ENCODE measurements at places on chromosomes 12 and 14.

DNA sequence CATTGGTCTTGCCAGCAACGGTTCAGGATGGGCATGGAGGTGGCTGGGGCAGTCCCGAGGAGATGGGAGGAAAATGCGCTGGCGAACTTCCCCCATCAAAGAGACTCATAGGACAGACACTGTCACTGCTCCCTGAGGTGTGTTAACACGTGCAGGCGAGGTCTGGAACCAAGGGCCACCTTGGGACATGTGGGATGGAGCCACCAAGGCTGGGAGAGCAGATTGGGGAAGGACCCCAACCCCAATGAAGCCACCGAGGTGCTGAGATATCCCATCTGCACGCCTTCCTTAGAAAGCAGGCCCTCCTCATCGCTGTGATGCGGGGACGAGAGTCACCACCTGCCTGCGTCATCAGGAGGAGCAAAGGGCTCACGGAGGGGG, 16.9 kb upstream of the BEGAIN start:
- no peak for DNase-seq

DNA sequence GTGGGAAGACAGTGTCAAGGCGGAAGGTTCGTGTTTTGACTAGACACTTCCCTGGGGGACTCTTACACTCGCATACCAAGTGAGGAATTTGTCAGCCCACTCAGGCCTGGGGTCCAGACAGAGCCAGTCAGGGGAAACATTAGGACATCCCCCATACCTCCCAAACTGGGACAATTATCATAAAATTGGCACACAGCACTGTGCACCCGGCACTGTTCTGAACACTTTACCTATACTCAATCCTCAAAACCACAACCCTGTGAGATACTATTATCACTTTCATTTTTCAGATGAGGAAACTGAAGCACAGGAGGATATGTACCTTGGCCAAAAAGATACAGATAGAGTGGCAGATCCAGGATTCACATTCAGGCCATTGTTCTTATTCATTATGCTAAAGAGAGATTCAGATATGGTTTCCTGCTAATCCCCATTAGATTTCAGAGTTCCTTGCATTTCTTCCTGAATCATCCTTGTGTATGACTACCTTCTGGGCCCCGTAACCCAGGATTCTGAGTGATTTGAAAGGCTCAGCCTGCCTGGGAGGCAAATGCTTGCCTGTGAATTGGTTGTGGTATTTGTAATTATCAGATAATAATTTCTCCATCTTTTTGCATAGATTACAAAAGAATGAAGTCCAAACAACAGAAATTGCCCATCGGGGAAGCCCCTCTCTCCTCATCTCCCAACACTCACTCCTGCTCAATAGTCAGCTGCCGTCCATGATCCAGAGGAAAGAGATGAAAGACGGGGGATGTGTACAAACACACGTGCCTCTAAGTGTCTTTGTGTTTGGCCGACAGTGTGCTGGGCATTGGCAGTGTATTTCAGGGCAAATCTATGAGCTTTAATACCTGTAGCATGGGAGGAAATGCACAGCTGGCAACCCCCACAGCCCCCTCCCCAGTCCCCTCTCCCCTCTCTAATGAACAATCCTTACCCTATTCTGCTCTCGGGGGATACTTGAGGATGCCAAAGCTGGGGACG, 4.6 kb downstream of the TAC3 start:
- DNase-seq: no peak

DNA sequence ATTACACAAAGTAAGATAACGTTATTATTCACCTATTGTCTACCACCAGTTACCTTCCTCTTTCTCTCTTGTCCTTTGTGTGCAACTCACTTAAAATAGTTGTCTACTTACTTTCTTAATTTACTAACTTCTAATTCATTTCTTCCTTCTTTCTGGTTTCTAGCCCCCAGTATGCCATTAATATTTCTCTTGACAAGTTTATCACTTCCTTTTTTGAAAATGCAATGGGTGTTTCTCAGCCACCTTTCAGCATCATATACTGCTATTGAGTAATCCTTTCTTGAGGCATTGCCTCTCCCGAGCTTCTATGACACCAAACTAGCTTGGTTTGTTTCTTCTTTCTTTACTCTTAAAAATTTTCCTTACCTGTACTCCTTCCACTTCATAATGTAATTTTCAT, 633.6 kb downstream of the TMTC2 start:
- no peak for DNase-seq

DNA sequence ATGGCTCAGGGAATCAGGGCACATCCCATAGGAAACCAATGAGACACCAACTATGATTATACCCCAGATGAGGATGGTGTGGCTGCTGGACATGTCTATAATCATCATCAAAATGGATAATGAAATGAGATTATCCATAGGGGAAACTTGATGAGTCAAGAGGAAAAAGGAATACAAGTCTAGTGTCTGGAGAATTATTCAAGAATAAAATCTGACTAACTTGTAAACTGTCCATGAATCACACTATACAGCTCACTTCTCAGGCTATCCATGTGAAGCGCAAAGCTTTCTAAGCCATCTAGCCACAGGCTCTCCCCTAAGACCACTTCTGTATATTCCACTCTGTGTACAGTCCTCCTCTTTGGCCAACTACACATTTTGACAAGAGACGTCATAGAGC, 52.5 kb downstream of the DUSP16 start:
- no peak for DNase-seq

- DNase-seq: no peak
These were observed 50.1 kb upstream of the KCNA1 start for GRCh38 chr12:4859478-4860210.

DNA sequence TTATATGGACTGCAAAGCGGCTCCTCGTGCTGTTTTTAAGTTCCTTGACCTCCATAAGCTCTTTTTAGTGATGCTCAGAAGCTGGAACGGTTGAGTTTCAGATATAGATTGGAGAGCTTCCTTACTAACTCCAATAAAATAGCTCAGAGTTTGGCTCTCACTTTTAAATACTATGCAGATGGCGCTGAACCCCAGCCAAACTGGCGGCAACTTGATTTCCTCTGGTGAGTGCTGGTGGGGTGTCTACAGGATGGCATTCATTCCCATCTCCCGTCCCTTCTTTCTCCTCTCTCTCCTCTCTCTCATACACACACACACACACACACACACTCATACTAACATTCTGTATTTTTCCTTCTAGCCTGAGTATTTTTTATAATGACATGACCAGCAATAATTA, 346.3 kb downstream of the ETNK1 start:
- no peak for DNase-seq

GRCh38 chr12:46983959-46984841, 95.2 kb upstream of the PCED1B start:
- peak; percentile 35 for DNase-seq

- no peak for DNase-seq
These were observed 46.1 kb upstream of the DLK1 start for GRCh38 chr14:100680439-100681051.

- DNase-seq: no peak
These were observed 8.6 kb upstream of the CACNA1C start for GRCh38 chr12:2044165-2044564.

DNA sequence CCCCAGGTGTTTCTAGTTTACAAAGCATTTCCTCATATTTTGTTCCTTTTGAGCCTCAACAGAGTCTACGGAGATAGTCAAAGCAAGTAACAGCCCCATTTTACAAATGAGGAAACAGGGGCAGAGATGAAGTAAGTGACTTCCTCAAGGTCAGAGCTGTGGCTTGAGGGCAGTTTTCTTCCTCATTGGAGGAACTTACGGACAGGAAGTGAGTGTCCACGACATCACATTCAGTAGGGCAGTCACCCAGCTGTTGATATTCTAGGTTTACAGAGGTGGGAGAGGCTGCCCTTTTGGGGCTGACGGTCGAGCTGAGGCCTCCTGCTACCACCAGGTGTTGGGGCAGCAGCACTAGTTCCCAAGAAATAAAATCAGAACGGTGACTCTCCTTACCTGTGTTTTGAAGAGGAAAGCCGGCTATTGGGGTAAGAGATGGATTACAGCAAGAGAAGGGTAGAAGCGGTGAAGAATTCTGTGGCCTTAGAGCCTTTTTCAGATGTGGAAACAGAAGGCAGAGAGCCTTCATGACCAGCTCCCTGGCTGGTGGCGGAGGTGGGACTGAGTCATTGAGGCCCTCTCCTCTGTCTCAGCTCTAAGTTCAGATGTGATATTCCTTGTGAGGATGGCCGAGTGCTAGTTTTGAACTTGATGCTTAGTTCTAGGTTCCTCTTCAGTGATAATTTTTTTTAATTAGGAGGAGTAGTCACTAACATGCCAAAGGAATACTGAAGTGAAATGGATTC, 41.7 kb downstream of the SUSD6 start:
- DNase-seq: no peak

DNA sequence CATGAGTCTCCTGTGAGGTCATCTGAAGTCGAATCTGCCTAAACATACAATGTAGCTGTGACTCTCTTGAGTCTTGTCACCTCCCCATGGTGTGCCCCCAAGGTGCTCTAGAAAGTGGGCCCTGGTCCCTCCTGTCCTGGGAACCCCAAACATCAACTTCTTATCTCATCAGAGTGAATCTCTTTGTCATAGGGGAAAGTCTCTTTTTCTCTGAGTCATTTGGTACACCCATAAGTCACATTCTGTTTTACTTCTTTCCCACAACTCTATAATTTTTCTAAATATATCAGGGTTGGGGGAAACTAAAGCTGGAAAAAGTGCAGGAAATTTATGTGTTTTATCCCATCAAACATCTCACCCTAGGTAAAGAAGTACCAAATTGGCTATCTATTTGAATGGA, 12.9 kb downstream of the SDR9C7 start:
- no peak for DNase-seq

DNA sequence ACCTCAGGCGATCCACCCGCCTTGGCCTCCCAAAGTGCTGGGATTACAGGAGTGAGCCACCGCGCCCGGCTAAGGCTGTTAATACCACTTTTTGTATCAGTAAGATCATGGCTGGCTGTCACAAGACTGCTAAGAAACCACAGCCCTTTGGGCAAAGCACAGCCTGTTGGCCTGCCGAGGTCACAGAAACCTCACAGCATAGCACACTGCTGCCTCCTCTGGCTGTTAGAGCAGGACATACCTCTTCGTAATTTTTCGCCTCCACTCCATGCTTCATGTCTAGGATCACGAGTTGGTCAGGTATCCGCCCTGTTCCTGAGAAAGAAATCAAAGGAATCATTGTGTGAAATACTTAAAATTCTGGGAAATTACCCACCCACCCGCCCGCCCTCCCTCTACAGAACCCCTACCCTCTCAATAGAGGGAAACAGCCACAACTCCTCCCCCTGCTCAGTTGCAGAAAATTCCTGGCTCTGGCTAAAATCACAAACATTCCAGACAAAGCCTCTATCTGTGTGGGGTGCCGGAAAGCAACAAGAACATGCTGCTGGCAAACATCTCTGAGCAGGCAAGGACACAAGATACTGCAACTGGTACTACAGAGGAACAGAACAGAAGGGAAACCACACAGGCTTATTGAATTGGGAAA, 20.7 kb upstream of the NEK9 start:
- no peak for DNase-seq

GRCh38 chr12:91640021-91640420, 457.4 kb upstream of the DCN start:
- no peak for DNase-seq

DNA sequence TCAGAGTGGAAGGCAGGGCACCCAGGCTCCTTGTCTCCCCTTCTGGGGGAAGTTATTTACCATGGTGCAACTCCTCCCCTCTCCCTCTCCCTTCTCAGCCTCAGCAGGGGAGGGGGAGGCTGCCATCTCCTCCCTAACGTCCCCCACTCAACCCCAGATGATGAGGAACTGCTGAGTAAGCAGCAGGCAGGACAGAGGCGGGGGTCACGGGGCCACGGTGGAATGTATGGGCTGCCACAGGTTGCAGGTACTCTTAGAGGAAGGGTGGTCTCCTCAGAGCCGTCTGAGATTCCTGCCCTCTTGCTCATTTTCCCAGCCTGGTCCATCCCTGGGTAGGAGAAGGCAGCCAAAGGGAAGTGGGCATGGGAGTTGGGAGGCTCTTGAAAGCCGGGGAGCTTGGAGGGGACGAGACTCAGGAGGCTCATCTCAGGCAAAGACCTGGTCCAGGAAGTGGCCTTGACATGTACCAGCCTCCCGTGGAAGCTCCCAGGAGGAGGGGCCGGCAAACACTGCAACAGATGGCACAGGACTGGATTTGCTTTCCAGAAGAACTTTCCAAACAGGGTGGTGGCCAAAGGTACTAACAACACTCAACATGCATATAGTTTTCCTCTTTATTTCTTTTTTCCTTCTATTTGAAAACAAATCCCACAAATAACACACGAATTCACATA, 19.0 kb downstream of the RIN3 start:
- DNase-seq: no peak

GRCh38 chr12:129790930-129791329, 112.9 kb downstream of the TMEM132D start:
- DNase-seq: no peak

DNA sequence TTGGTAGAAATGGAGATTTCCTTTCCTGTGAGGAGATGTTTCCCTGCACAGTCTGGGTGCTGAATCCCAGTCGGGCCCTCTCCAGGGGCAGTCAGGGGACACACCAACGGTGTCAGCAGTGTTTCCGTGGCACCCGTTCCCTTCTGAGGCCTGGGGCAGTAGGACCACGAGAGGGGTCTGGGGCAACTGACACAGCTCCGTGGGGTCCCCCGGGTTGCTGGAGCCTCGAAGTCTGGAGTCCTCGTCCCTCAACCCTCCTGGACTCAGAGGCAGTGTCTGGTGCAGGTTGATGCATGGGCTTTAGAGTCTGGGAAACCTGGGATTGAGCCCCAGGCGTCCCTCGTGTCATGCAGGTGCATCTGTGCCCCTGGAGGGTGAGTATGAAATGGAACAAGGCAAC, 327.3 kb downstream of the ADGRD1 start:
- no peak for DNase-seq

DNA sequence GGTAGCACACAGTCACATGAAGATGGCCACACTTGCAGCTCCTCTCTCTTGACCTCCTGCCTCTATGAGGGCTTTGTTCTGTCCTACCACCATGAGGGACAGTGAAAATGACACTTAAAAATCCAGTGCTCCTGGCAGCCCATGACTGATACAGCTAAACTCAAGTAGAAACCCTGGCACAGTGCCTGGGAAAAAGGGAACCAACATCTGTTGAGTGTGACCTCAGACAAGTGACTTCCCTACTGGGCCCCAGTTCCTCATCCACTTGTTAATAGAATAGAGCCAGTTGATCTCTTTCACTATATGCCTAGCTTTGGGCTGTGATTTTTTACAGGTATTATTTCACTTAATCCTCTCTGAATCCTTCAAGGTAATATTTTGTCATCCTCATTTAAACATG, 4.8 kb downstream of the GUCY2C start:
- DNase-seq: no peak

GRCh38 chr12:26152507-26153102, 27.8 kb upstream of the BHLHE41 start:
- no peak for DNase-seq

Measured in HuH-7.5 (cell line).